ENCODE measurements at places on chromosomes 3 and 15.

DNA sequence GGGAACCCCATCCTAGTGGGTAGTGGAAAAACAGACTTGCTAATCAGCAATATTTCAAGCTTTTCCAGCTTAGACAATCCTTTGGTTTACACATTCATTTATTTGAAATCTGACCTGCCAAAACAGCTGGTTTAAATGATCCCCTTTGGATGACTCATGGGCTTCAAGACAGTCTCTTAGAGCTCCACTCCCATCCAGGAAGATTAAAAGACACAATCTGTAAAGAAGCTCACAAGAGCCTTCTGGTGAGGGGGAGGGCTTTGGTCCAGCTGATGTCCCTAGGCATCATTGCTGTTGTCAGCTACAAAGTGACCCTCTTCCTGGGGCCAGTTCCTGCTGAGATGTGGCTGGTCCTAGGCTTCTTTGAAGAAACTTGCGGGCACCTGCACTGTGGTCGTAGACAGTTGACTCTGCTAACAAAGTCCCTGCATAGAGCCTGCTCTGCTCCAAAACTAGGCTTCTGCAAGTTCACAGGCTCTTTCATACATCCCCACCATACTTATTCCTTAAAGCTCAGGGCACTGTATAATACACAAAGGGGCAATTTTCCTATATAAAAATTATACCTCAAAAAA, 73.7 kb downstream of the IGSF11 start:
- DNase-seq = no peak

DNA sequence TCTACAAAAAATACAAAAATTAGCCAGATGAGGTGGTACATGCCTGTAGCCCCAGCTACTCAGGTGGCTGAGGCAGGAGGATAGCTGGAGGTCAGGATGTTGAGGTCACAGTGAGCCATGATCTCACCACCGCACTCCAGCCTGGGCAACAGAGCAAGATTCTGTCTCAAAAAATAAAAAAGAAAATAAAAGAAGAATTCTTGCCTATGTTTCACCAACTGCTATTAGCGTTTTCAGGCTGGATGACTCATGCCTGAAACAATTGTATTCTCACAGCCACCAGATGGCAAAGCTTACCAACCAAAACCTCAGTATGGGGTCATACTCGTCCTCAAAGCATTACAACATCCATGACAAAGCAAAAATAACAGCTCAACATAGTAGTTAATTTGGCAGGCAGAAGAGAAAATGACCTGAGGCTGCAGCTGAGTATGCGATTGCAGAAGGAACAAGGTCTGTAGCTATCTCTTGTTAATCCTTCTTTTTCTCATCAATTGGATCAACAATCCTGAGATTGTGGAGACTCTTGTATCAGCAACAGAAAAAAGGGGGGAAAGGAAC, 52.2 kb downstream of the TP53BP1 start:
- no peak for DNase-seq

GRCh38 chr3:166837535-166837934, 542.6 kb downstream of the ZBBX start:
- DNase-seq = no peak

DNA sequence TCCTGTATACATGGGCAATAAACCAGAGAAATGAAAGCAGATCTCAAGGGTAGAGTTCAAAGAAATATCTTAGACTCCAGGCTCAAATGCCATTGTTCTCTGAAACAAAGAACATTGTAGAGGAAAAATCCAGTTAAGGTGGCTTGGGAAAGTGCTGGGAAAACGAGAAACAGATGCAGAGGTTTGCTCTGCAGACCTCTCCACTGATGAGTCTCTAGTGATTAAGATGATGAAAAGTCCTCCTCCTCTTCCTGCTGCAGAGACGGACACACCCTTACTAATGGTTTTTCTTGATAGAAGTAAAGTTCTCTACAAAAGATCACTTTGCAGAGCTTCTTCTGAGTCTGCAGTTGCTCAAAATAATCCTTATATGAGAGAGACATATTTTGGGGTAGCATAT, 264.7 kb downstream of the GABRG3 start:
- no peak for DNase-seq

- peak; percentile 9 for DNase-seq
Observed at GRCh38 chr3:13391308-13391707, 28.8 kb downstream of the NUP210 start.

- no peak for DNase-seq
Observed at GRCh38 chr3:150763841-150764483, 993 bp upstream of the SIAH2 start.

DNA sequence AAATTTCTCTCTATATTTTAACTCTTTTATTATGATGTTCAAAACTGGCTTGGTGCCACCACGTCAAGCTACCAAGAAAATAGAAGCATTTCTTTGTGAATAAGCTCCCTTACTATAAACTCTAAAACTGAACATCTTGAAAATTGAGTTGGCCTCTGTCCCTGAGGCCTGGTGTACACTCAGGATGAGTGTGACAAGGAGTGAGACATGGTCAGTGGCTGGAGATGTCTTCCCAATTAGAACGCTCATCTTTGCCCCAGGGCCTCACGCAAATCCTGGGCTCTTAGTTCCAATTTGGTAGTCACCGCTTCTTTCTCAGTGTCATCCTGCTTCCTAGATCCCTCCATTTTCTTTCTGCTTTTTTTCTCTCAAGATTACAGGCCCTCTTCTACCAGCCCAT, 26.2 kb downstream of the SLC2A2 start:
- DNase-seq = no peak

- peak; percentile 6 for DNase-seq
Observed at GRCh38 chr3:108862865-108863798, 40.5 kb downstream of the TRAT1 start.

GRCh38 chr3:23421811-23422516, 218.8 kb downstream of the UBE2E2 start:
- no peak for DNase-seq

GRCh38 chr15:34808016-34808415, 12.7 kb upstream of the ACTC1 start:
- DNase-seq = no peak

DNA sequence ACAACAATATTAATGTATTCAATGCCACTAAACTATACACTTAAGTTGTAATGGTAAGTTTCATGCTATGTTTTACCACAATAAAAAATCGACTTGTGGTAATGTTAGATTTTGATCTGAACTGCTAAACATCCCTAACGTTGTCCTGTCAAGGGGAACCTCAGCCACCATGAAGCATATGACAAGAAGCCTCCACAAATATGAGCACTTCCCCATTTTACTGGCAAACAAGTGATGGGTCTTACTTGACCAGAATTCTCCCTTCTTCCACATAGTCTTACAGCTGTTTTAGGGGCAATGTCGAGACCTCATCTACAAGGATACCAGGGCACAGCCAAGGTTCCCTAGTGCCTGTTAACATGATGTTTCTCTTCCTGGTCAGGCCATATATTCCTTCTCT, 124.2 kb upstream of the ABI3BP start:
- DNase-seq = no peak

- no peak for DNase-seq
Observed at GRCh38 chr15:39125226-39125625, 455.7 kb upstream of the THBS1 start.

- DNase-seq = no peak
Observed at GRCh38 chr15:77027697-77028450, 32.9 kb downstream of the PSTPIP1 start.

GRCh38 chr3:179610066-179610465, 5.5 kb downstream of the NDUFB5 start:
- DNase-seq = no peak

DNA sequence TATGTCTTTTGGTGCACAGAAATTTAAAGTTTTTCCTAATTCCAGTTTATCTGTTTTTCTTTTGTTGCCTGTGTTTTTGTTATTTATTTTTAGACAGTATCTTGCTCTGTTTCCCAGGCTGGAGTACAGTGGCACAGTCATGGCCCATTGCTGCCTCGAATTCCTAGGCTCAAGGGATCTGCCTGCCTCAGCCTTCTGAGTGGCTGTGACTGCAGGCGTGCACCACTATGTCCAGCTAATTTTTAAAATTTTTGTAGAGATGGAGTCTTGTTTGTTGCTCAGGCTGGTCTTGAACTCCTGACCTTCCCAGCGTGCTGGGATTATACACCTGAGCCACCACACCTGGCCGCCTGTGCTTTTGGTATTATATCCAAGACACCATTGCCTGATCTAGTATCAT, 22.8 kb downstream of the KAT2B start:
- DNase-seq = no peak

- DNase-seq = no peak
Observed at GRCh38 chr3:117873249-117873600, 1161.4 kb downstream of the IGSF11 start.

GRCh38 chr3:160180581-160181216, 44.5 kb upstream of the C3orf80 start:
- no peak for DNase-seq
